ENCODE measurements at places on chromosomes 7 and 10. TPM values are rescaled to one million over a fixed set of nuclear protein-coding genes. Genes with fewer than 3 reads are reported as not detected.
A peak's percentile ranks its signal among the peaks of the same experiment; 100 is the strongest.

The OLAH gene
- total RNA-seq: 11.7 TPM

The UNC5B gene
- total RNA-seq: 37.0 TPM

The OR6B1 gene
- total RNA-seq: not detected

The UPK3B gene
- total RNA-seq: 9.6 TPM

The STEAP1 gene
- total RNA-seq: 8.8 TPM

The RSPH10B gene
- total RNA-seq: not detected

The MAPK8 gene
- total RNA-seq: 27.2 TPM

GRCh38 chr7:29642494-29643155, 79.0 kb downstream of the PRR15 start:
- no peak for ATAC-seq

DNA sequence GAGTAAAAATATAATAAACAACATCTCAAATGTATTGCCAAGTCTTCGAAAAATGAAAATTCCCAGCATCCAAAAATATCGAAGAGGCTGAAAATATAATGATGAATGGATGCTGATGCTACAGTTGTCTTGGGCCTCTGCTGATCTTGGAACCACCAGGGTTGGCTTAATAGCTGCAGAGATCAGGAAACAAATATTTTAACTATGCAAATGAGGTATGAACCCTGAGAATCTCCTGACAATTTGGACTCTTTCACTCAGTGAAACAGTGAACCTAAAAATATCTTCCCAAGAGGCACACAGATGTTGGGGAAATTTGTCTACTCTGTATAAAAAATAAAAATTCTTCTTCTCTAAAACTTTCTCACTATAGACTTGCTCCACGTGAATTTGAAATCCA, 97.7 kb upstream of the EGFR start:
- ATAC-seq: no peak

GRCh38 chr7:20777377-20778062, 9.2 kb downstream of the SP8 start:
- no peak for ATAC-seq

GRCh38 chr10:12846718-12847117, 154.8 kb downstream of the CCDC3 start:
- no peak for ATAC-seq

DNA sequence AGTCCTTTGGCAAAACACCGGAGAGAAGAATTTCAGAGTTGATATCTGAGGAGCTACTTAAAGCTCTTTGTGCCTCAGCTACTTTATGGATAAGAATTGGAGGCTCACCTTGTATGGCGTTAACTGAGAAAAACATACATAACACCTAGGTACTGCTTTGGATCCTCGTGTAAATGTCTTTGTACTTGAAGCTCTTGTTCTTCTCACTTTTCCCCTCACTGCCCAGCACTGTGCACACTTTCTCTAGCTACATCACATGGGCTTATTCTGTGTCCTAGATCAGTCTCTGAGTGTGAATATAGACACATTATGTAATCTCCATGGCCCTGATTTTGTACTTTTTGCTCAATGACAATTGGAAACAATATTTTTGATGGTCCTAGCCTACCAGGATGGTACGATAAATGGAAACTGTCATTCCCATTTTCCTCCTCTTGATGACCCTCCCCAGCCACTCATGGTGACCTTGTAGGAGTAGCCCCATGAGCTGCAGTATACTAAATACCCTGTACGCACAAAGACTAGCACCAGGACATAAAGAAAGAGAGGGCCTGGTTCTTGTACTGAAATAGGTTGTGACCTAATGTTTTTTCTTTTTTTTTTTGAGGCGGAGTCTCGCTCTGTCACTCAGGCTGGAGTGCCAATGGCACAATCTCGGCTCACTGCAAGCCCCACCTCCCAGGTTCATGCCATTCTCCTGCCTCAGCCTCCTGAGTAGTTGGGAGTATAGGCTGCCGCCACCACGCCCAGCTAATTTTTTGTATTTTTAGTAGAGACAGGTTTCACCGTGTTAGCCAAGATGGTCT, 22.1 kb downstream of the STAMBPL1 start:
- no peak for ATAC-seq

DNA sequence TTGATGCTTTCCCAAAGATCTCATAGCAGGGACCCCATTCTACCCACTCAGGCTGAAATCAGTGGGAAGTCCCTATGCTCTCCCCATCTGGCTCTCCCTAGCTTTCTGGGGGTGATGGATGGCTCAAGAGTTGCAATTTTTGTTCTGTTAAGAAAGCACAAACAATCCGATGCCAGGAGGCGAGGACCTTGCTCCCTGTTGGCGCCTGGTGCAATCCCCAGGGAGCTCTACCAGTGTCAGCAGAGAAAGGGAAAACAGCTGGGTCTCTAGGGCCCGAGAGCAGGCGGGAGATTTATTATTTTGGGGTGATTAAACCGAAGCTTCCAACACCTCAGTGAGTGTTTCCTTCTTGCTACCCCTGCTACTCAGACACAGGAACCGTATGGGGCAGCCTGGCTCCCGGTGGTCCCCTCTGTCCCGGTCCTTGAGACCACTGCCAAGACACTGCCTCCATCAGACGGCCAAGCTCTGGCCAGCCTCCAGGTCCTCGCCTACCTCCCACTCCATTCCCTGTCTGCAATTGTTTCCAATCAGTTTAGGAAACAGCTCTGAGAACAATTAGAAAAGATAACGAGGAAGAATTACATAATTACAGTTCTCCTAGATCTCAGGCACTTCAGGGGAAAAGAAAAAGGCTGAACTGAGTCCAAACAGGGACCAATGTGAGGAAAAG, 147.9 kb downstream of the PLXNA4 start:
- ATAC-seq: no peak

GRCh38 chr7:69765879-69766278, 167.6 kb downstream of the AUTS2 start:
- ATAC-seq: no peak

DNA sequence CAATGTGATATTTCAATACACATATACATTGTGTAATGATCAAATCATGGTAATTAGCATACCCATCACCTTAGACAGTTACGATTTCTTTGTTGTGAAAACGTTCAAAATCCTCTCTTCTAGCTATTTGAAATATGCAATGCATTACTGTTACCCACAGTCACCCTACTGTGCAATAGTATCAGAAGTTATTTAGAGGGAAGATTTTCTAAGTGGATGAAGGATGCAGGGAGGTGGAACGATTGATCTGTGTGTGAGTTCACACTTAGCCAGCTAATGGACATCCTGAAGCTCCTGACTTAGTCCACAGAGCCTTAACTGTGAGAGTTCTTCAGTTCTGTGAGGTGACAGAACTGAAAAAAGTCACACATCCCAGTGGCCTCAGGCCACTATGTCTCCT, 97.2 kb upstream of the LAMB4 start:
- no peak for ATAC-seq

- no peak for ATAC-seq
Observed at GRCh38 chr7:55085511-55086412, 66.9 kb downstream of the EGFR start.

GRCh38 chr10:77949167-77949566, 22.6 kb upstream of the DLG5 start:
- peak; percentile 99 for ATAC-seq

DNA sequence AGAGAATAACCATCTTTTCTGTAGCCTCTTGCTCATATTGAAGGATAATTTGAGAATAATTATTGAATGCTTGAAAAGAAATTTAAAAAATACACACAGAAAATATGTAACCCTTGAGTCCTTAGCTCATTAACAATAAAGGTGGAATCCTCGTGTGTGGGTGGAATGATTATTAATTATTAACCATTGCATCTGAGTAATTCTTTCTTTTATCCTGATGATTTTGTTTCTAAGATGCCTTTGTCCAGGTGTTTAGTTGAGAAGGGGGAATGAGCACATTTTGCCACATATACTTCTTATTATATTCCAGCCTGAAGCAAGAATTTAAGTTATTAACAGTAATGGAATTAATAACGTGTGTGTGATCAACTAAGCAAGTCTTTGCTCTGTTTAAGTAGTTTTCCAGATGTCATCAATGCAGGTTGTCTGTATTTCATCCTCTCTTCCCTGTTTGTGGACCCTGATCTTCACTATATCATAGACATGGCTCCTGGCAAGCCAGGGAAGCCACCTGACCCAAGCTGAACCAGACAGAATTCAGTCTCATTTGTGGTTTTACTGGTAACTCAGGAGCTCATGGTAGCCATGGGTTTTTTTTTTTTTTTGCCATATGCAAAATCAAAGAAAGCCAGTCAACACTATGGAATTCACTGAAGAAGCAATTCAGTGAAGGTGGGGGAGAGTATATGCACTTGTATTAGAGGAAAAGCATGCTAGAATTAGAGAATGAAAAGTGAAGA, 144.3 kb downstream of the KIF20B start:
- peak; percentile 8 for ATAC-seq
